Fibroblast of pulmonary artery (primary cell): ENCODE measurements at places on chromosomes 7 and 10.

- DNase-seq: no peak
These were observed 47.9 kb downstream of the WAC start for GRCh38 chr10:28580825-28581224.

DNA sequence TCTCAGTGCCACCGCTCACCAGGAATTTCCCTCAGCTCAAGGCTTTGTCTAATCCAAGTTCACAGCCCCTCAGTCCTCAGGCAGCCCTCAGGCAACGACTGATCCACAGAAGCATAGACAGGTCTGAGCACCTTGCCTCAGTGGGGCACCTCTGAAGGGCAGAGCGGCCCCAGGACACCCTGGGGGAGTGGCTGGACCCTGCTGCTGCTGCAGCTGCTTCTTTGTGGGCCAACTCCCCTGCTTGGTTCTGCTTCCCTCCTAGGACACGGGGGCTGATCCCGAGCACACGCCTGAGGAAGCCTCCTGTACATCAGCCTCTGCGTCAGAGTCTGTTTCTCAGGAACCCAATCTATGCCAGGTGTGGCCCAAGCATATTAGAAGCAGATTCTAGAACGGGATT is 16.2 kb downstream of the CUZD1 start:
- no peak for DNase-seq

DNA sequence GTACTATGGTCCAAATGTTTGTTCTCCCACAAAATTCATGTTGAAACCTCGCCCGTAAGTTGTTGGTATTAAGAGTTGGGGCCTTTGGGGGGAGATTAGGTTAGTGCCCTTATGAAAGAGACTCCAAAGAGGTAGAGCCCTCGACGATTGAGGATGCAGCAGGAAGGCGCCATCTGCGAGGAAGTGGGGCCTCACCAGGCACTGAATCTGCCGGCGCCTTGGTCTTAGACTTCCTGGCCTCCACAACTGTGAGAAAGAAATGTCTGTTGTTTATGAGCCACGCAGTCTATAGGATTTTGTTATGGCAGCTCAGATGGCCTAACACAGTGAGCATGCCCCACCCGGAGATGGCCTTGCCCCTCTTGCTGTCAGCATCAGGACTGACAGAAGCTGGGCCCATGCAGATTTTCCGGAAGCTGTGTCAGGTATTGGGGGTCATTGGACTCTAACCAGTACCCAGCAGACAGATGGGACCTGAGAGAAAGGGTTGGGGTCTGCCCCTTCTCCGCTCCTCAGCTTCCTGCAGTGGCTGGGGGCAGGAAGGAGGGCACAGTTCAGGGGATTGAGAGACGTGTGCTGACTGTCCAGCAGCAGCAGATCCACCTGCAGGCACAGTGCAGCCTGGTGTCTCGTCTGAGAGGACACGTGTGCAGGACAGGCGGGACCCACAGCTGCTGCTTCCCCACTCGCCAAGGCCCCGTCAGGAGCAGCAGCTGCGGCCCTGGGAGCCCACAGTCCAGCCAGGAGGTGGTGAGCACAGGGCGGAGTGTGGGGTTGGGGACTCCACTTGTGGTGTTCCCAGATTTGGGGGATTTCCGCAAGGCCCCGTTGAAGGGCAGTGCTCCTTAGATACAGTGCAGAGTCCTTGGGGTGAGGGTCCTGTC is 47.8 kb downstream of the MGMT start:
- no peak for DNase-seq

GRCh38 chr10:79116801-79117723 is 48.3 kb downstream of the ZMIZ1 start:
- peak; percentile 30 for DNase-seq

DNA sequence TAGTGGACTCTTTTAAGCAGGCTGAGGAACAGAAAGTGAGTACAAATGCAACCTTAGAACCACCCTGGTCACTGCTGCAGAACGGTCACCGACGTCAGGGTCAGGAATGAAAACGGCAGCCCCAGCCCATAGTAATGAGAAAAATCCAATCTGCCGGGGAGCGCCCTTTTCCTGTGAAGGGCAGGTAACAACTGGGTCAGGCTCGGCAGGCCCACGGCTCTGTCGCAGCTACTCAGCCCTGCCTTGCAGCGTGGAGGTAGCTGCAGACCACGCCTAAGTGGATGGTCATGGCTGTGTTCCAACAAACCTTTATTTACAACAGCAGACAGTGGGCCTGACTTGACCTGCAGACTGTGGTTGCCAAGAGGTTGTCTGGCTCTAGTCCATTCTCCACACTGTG is 563.2 kb downstream of the DNAJB6 start:
- no peak for DNase-seq

DNA sequence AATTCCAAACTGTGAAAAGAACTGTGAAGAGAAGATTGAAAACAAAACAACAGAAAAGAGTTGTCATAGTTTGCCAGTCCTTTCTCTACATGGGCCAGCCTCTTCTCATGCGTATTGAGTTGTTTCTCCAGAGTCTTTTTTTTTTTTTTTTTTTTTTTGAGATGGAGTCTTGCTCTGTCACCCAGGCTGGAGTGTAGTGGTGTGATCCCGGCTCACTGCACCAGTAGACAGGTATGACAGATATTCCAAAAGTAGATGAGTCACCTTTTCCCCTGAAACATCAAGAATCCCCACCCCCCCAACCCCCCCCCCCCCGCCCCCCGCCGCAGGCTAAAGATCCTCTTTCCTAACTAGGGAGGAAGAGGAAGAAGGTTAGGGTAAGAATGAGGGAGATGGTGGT is 15.6 kb upstream of the KMT2C start:
- no peak for DNase-seq

GRCh38 chr10:69228151-69228550 is 8.0 kb downstream of the HKDC1 start:
- no peak for DNase-seq

DNA sequence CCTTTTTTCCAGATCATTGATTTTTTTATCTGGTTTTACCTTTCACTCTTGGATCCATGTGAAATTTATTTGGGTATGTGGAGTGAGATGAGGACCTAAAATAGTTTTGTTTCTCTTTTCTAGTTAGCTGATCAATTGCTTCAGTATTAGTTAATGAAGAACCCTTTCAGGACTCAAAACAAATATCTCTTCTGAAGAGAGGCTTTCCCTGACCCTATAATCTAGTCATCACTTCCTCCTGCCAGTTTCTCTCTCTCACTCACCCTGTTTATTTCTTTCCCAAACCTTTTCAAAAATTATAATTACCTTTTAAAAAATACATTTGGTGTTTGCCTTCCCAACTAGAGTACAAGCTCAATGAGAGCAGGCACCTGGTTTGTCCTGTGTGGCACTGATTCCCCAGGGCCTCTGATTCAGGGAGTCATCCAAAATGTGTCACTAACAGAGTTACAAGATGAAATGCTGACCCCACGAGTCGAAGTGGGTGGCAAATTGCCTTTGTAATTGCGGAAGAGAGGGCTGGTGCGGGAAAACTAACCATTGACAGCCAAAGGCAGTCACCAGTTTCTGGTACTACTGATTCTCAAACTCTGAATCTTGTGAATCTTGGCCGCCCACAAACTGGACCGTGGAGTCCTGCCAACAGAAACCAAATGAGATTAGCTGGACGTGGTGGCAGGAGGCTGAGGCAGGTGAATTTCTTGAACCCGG is 2.4 kb downstream of the TMEM140 start:
- no peak for DNase-seq

DNA sequence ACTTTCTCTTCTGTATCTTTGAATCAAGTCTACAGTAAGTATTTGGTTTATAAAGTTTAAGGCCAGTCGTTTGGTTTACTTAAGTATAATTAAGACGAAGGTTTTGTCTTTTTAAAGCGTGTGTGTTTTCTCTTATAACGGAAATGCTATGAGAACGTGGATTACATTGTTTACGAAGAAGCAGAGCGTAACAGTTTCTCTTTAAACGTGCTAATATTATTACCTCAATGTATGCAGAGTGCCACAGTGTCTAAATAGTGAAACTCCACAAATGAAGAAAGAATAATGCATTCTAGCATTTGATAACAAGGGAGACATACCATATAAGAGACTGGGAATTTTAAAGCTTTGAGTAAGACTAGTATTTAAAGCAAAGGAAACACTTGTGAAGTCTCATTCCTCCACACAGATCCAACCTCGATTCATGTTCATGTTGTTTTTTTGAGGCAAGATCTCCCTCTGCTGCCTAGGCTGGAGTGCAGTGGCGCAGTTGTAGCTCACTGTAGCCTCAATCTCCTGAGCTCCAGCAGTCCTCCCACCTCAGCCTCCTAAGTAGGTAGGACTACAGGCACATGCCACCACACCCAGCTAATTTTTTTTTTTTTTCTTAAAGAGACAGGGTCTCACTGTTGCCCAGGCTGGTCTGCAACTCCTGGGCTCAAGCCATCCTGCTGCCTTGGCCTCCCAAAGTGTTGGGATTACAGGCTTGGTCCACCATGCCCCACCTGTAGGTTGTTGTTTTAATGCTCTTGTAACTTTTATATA is 75.1 kb downstream of the ANKRD61 start:
- peak; percentile 59 for DNase-seq

DNA sequence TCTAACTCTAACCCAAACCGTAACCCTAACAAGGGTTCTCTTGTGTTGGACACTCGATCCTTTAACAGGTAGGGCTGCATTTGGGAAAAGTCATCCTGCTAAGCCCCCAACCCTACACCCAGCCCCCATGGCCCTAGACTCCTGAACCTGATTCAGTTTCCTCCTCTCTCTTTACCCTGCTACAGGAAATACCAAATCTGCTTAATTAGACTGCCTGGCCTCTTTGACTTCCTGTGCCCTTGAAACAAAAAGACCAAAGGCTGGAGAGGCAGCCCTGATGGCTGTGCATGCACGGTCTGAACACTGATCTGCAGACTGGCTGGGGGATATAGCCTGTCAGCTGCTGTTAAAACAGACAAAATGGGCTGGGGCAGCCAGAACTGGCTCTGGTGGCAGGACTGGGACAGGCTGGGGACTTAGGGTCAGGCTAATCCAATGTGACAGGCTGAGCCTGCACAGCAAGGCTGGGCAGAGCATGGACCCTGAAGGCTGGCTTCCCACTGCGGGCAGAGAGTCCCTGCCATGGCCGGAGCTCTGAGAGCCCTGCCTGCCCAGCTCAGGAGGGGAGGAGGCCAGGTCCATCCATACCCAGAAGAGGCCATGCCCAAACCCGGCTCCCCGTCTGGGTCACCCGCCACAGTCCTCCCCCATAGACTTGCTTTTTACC is 51.0 kb upstream of the MSMB start:
- no peak for DNase-seq

DNA sequence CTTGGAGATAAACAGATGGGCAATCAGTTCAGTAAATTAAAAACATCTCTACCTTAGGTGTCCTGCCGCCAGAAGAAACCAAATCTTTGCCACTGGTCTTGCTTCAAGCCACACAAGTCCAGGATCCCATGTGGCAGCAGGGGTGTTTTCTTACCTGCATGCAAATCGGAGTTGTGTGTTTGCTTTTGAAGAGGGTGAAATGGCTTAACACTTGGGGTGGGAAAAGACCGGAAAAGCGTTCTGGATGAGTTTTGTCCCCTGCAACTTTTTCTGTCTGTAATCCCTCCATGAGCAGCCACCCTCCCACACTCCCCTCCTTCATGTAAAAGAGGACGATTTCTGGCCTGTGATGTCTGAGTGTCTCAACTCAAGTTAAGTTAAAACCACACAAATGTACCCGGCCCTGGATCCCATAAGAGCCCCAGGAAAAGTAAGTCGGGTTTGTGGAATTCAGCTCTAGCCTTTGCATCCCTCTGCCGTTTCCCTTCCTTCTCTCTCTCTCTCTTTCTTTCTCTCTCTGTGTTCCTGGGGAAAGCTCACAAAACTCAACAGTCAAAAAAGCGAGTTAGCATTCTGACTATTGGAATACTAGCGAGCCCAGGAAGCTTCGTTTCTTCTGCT is 178.5 kb downstream of the TCF7L2 start:
- no peak for DNase-seq

GRCh38 chr10:118106426-118106825 is 59.7 kb upstream of the RAB11FIP2 start:
- DNase-seq: peak; percentile 55

- no peak for DNase-seq
These were observed 175.3 kb downstream of the RAPGEF5 start for GRCh38 chr7:22181663-22182062.

DNA sequence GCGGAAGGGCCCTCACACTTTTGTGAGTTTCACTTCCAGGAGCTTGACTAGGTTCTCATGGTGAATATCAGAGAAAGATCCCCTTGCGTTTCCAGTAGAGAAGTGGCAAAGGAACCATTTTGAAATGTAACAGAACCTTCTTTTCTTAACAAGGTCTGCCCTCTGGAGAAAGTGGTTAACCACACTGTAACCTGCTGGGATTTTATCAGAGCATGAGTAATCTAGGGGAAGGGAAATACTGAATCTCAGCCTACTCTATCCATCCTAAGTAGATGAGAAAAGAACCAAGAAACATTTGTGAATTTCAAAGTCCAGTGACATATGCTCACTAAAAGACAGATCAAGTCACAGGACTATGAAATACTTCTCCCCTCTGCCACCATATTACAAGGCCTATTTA is 235.5 kb downstream of the ZEB1 start:
- peak; percentile 58 for DNase-seq

DNA sequence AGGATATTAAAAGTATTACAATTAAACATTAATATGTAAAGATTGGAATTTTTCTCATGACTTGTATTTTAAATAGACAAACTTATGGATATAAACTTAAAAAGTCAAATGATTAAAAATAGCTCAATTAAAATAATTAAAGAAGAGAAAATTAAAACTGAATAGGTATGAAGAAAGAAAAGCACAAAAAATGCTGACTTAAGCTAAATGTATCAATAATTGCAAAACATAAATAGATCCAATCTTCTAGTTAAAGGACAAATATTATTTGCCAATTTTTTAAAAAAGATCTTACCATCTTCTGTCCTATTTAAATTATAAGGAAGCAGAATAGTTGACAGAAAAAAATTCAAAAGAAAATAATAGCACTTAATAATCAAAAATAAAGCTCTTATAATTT is 646.3 kb upstream of the ANKRD30A start:
- no peak for DNase-seq

- no peak for DNase-seq
These were observed 301.0 kb downstream of the PTEN start for GRCh38 chr10:88164471-88164870.

GRCh38 chr7:135193615-135194081 is 17.7 kb downstream of the WDR91 start:
- peak; percentile 49 for DNase-seq

- peak; percentile 45 for DNase-seq
These were observed 2.3 kb downstream of the FBXO24 start for GRCh38 chr7:100588438-100588837.

DNA sequence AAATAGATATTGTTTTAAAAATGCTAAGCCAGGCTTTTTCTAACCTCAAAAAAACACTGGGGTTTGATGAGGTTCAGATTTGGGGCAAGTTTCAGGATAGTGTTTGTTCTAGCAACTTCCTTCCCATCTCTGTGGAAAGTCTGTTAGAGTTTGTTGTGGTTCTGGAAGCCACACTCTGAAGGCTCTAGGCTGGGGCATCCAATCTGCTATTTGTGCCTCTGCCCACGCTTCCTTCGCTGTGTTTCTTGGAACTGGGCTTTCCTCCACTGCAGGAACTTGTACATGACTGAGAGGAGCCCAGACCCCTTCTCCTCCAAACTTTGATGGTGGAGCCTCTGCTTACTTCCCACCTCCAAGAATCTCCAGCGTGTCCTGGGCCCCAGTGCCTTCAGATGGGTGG is 108.5 kb upstream of the SLC25A13 start:
- no peak for DNase-seq

GRCh38 chr10:89651205-89651915 is 6.3 kb upstream of the PANK1 start:
- DNase-seq: no peak
